Activated T-helper 1 cell treated with Interleukin-2 at 50 U/mL for 16 hours (primary cell): ENCODE measurements at places on chromosomes 11 and 22.

GRCh38 chr11:17595526-17596309, 48.7 kb downstream of the OTOG start:
- no peak for DNase-seq

DNA sequence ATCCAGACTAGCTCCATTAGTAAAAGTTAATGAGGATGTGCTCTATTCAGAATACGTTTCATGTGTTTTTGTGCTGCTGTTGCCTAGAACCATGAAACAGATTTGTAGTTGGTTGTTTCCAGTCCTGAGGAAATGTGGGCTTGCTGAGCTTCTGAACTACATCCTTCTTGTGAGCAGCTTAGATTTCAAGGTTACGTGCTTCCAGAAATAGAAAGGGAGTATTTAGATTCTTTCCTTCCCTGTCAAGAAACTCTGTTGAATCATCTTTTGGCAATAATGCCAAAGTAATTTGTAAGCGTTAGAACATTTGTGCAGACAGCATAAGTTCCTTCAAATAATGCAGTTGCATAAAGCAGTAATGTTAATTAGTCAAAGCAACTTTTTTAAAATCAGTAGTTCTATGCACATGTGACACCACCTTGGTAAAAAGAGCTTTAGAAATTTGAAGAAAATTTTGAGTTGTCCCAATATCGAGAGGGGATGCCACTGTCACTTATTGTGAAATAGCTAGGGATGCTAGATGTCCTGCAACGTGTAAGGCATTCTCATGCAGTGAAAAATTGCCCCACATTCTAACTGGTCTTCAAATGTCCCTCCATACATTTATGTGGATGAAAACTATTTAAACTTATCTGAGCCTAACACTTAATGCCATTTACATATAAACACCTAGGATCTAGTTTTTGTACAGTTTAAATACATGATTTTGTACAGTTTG, 169.6 kb downstream of the ETS1 start:
- no peak for DNase-seq

GRCh38 chr22:35903571-35904335, 124.9 kb downstream of the RBFOX2 start:
- DNase-seq = no peak

DNA sequence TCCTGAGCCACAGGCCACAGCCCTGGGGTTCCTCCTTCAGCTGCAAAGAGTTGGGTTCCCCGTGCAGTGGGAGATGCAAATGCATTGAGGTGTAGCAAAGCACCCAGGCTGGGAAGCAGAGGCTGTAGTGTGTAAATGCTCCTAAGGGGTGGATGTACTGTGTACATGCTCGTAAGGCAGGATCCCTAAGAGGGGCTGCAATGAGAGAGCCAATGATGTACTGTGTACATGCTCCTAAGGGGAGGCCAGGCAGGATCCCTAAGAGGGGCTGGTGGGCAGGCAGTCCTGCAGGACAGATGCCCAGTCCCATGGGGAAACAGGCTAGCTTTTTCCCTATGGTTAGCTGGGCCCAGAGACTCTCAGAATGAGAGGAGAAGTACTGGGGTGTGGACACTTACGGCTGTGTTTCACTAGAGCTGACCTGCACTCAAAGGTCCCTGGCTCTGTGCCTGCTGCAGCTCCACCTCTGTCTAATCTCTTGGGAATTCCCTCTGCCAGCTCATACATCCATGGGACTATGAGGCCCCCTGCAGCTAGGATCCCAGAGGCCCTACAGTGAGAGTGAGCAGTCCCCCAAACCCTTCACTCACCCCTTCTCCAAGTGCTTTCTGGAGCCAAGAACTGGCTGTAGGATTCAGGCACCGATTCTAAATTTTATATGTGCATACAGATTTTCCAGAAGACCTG, 261.9 kb upstream of the LUZP2 start:
- no peak for DNase-seq

- DNase-seq = no peak
Observed at GRCh38 chr11:119187123-119187892, 2.0 kb downstream of the NHERF4 start.

DNA sequence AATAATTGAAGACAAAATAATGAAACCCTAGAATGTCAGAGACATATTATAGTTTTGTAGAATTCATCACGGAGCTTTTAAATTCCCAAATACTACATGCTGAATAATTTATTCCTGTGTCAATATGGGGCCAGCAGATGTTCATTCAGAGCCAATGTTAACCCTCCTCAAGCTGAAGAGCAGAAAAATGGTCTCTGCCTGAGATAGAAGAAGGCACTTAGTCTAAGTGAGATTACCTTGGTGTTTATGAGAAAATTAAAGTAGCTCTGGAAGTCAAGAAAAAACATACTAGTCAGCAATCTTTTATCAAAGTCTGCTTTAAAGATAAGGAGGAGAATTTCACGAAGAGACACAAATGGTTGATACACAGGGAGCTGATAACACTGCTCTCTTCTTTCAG, 328.2 kb downstream of the TTC28 start:
- DNase-seq = no peak

DNA sequence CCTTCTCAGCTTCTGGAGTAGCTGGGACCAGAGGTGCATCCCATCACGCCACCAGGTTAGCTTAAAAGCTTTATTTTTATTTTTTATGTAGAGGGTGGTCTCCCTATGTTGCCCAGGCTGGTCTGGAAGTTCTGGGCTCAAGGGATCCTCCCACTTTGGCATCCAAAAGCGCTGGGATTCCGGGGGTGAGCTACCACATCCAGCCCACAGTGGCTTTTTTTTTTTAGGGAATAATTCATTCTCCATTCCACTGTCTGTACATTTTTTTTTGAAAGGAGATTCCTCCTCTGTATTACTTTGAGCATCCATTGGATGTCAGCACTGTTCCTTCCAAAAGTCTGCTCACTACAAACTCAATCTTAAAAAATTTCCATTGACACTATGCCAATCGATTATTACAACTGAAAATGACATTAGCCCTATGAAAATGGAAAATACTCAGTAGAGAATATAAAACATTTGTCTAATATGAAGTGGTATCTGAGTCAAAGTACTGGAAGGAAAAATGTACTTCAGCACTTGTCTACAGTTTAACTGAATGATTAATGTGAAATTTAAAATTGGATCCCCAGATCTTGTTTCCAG, 1.3 kb upstream of the LPXN start:
- no peak for DNase-seq

- no peak for DNase-seq
Observed at GRCh38 chr11:131468565-131468964, 98.2 kb downstream of the NTM start.

DNA sequence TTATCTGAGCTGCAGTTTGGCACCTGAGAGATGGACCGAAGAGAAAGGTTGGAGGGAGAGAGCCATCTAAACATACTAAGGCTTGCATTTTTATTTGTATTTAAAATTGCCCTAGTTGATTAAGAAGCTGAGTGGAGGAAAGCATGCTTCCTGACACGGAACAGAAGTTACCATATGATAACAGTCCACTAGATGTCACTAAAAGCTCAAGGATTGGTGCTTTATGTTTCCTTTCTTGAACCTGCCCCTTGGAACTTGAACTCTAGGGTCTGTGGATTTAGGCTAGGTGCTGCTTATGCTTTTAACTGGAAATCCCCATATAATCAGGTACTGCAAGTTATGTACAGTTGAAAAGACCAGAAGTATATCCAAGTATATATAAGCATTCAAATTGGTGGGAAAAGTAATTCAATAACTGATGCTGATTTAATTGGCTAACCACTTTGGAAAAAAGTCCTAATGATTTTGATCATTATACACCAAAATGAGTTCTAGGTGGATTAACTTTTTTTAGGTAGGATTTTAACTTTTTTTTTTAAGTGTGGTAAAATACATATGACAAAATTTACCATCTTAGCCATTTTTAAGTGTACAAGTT, 9.5 kb downstream of the RBMXL2 start:
- no peak for DNase-seq

GRCh38 chr11:15602785-15603567, 488.3 kb downstream of the INSC start:
- no peak for DNase-seq

DNA sequence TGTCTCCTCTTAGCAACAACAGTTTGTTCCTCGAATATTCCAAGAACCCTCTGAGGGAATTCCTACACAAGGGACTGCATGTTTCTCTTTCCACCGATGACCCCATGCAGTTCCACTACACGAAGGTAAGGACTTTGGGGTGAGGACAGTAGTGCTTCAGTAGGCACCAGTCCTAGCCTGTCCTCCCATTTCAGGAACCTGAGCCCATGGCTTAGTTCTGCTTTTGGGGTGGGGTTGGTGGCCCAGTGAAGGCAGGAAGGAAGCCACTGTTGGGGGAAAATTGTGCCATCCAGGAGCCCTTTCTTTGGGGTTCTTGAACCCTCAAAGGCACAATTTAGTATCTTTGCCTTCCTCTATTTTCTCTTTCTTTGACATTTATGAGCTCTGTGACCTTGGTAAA, 38.2 kb downstream of the RNF141 start:
- no peak for DNase-seq

DNA sequence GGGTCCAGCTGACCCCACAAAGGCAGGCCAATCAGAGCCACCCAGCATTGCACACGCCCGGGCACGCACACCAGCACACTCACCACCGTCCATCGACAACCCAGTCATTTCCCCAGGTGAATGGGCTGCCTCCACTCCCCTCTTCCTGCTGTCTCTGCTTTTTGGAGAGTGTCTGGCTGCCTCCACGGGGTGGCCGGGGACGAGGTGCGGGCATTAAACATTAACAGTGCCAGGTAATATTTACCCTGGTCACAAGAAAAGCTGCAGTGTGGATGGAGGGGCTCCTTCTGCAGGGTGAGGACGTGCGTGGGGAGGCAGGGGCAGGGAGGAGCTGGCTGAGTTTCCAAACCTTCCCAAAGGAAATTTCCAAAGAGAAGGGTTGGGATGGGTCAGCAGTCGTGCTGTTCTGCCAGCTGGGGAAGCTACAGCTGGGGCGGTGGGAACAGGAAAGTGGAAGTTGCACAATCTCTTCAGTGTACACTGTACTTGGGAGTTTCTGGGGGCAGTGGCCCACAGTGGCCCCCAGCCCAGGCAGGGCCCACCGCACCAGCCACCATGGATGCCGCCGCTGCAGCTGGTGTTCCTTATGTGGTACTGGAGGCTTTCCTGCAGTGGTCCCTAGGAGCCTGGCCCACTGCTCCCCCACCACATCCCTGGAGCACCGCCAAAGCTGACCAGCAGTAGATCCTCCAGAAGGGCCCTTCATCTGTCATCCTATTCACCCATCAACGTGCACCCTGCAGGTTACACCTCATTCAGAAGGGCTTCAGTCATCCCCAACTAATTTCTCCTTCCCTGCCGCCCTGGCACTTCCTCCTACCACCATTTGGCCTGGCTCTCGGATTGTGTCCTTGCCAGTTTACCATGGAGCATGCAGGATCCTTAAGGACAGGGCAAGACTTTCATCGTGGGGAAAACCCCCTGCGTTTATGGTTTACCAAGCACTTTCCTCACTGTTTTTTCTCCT, at the start of gene FXYD2:
Gene FXYD2, minus strand, starts transcription at position 174 of the 967 bp plus-strand sequence. Its CDS starts 66 bp downstream, at position 108.
- no peak for DNase-seq

GRCh38 chr11:75145196-75145971, 5.5 kb upstream of the SLCO2B1 start:
- DNase-seq = no peak

DNA sequence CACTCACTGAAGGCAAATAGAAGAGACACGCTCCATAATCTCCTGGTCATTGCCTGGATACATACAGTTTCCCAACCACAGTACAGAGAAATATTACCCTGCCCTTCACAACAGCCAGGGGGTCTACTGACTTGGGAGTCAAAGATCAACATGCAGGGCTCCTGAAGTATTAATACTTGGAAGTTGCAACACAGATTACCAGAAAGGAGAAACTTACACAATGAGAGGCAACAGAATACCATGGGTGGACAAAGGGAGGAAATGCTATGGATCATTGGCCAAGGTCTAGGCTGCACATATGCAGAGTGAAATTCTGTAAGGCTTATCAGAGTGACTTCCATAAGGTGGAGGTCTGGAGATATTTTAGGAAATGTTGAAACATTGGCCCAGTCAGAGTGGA, 267.9 kb upstream of the FAT3 start:
- no peak for DNase-seq

- no peak for DNase-seq
Observed at GRCh38 chr11:77029829-77030228, 4.4 kb upstream of the B3GNT6 start.

DNA sequence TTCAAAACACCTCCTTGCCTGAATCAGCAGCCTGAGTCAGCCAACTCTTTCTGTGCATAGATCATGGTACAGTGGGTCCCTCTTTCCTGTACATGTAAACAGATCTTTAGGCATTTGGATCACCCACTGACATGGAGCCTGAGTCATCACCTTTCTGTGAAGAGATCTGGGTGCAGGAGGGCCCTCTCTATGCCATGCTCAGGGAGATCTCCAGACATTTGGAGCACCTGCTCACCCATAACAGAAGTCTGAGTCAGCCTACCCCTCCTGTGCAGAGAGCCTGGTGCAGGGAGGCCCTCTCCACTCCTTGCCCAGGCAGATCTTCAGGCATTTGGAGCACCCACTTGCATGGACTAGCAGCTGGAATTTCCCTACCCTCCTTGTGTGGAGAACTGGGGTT, 56.2 kb upstream of the GLYAT start:
- DNase-seq = no peak

DNA sequence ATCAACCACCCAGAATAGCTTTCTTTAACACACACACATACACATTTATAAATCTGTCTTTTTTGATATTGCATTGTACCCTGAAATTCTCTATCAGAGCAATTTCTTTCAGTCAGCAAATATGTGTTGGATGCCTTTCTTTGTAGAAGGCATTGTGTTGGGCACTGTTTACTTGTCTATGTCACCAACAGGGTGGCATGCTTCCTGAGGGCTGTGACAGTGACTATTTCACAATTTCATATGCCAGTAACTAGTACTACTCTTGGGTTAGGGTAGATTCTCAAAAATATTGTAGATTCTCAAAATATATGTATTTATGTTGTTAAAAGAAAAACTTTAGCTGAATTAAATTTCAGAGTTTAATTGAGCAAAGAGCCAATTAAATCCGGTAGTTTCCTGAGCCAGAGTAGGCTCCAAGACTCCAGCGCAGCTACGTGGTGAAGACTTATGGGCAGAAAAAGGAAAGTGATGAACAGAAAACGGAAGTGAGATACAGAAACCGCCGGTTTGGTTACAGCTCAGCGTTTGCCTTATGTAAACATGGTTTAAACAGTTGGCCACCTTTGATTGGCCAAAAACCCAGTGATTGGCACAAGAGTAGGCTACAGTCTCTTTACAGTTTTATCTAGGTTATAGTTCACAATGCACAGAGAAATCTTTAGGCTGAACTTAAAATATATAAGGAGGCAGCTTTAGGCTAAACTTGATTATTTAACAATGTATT, 723.3 kb downstream of the NTM start:
- DNase-seq = no peak
